ENCODE measurements at places on chromosomes 6 and 20.

DNA sequence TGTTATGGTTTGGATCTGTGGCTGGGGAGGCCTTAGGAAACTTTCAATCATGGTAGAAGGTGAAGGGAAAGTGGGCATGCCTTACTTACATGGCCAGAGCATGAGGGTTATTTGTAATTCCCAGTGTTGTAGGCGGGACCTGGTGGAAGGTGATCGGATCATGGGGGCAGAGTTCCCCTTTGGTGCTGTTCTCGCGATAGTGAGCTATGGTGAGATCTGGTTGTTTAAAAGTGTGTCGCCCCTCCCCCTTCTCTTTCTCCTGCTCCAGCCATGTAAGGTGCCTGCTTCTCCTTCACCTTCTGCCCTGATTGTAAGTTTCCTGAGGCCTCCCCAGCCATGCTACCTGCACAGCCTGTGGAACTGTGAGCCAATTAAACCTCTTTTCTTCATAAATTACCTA, 145.8 kb downstream of the TFAP2C start:
- DNase-seq: no peak

DNA sequence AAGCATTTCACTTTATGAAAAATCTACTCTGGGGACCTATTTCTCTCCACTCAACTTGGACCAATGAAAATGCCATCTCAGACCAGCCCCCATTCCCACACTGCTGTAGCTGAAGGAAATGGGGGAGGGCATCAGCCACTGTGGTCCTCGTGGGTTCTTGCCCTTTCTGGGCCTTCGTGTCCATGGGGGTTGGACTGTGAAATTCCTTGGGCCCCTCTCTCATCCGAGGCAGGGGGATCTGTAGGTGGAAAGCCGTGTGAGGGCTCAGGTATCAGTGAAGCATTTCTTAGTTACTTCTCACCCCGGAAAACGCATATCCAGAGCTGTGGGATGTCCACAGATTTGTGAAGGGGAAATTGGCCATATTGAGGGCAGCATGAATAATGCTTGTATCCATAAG, 147.9 kb downstream of the CDC5L start:
- DNase-seq: no peak

- DNase-seq: no peak
Measured at GRCh38 chr6:149006671-149007070, 259.8 kb downstream of the UST start.

GRCh38 chr6:3912361-3913076, 63.3 kb downstream of the FAM50B start:
- DNase-seq: no peak

DNA sequence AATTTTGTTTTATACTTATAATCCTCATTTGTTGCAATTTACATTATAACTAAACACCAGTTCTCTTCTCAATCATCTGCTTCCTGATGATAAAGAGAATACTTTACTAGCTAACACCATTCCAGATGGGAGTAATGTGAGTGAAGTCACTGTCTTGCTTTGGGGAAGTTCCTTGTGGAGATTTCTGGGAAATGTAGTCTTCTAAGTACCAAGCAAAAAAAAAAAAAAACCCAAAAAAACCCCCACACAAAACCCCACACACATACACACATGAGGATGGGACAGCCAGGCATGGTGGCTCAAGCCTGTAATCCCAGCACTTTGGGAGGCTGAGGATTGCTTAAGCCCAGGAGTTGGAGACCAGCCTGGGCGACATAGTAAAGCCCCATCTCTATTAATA, 2.2 kb upstream of the SNPH start:
- no peak for DNase-seq

DNA sequence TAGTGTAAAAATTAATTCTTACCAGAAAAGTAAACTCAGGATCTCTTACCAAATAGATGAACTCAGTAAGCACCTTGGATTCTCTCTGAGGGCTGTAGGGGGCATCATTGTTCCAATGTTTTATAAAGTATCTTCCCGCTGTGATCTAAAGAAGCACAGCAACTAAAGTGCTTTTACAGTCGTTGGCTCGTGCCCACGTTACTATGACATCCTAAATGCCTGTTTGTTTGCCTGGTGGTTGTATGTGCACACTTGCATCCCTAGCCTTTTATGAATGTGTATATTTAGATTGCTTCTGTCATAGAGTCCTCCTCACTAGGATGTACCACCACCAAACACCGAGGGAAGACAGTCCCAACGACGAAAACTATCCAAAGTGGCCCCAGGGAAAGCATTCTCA, 34.5 kb downstream of the SLX4IP start:
- peak; percentile 44 for DNase-seq

- DNase-seq: no peak
Measured at GRCh38 chr20:1229541-1229940, 3.7 kb downstream of the RAD21L1 start.

GRCh38 chr6:140376209-140376608, 1001.8 kb upstream of the CITED2 start:
- no peak for DNase-seq

- DNase-seq: no peak
Measured at GRCh38 chr6:43887340-43887858, 117.4 kb downstream of the VEGFA start.

DNA sequence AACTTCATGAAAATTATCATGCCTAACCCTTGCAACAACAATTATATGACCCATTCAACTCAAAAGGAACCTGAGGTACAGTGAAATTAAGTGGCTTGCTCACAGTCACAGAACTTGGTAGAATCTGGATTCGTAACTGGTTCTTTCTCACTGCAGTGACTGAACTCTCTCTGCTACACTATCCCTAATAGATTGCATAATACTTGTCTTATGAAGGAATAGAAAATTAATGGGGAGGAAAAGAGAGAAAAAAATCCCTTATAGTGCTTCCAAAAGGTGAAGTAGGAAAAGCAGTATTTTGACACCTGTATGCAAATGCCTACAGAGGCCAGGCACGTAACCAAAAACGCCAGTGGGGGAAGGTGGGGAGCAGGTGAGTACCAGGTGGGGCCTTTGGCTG, 186.6 kb downstream of the LY86 start:
- no peak for DNase-seq

GRCh38 chr6:106847116-106847515, 127.4 kb downstream of the CD24 start:
- peak; percentile 28 for DNase-seq

DNA sequence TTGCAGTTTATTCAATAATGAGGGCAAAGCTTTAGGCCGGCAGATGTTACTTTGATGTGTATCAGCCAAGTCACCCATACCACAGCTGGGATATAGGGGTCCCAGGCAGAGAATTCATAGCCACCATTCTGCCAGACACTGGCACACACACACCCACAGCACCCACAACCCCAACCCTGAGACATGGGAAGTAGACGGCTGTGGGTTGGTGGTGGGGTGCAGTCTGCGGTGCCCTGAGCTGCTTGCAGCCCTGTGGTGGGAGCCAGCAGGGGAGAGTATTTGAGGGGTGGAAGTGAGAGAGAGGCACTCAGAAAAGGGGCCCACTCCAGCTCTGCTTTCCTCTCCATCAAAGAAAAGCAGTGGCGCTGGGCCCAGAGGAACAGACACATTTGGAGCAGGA, 125.3 kb downstream of the FOXO3 start:
- DNase-seq: no peak

- no peak for DNase-seq
Measured at GRCh38 chr20:20060234-20060998, 8.1 kb downstream of the CFAP61 start.

GRCh38 chr6:117624869-117625481, 22.7 kb upstream of the GOPC start:
- no peak for DNase-seq

DNA sequence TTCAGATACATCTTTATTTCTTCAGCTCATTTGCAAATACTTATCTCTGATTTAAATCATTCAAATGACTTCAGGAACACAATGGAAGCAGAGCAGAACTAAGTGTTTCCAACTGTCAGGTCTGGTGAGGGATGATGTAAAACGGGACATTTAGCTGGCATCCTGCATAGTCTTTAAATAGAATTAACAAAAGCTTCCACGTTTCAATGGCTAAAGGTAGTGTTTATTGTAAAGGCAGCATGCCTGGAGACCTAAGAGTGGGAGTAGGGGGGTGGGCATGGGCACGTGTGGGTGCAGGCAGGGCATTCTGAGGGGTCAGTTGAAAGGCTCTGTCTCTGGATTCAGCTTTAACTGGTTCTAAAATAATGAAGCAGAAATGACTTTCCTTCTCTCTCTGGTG, 174.9 kb downstream of the PLCB1 start:
- no peak for DNase-seq

DNA sequence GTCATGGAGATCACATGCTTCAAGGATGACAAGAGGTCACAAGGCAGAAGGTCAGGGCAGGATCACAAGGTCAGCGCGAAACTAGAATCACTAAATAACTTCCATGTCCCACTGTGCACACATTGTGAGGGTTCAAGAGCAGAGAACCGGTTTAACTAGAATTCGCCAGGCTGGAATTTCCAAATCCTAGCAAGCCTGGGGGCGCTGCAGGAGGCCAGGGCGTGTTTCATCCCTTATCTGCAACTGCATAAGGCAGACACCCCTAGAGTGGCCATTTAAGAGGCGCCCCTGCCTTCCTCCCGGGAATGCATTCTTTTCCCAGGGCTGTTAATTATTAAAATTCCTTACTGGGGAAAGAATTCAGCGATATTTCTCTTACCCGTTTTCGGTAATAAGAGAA, 40.2 kb upstream of the SLC22A1 start:
- DNase-seq: no peak

- no peak for DNase-seq
Measured at GRCh38 chr6:169166896-169167580, 86.6 kb downstream of the THBS2 start.

GRCh38 chr20:36917943-36918342, 33.6 kb downstream of the SAMHD1 start:
- DNase-seq: no peak

- DNase-seq: peak; percentile 56
Measured at GRCh38 chr20:57251344-57251743, 15.1 kb downstream of the BMP7 start.

- DNase-seq: no peak
Measured at GRCh38 chr20:10180651-10181235, 37.9 kb upstream of the SNAP25 start.

GRCh38 chr20:61758564-61759200, 307.0 kb downstream of the TAF4 start:
- DNase-seq: no peak

DNA sequence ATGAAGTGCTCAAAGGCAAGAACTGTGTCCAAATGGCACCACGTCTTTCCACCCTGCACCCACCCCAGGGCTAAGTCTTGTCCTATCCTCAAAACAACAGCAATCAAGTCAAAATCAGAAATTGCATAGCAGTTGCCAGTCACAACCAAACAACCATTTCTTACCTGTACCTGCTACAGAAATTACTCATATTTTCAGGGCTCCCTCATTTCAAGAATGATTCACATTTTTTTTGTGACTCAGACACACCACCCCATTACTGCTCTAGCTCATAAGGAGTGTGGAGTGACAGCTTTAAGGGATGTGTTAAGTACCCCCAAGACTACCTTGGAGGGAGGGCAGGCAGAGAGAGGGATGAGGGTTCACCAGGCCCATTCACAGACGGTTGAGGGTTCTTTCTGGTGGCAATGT, 111.7 kb downstream of the TRERF1 start:
- no peak for DNase-seq

DNA sequence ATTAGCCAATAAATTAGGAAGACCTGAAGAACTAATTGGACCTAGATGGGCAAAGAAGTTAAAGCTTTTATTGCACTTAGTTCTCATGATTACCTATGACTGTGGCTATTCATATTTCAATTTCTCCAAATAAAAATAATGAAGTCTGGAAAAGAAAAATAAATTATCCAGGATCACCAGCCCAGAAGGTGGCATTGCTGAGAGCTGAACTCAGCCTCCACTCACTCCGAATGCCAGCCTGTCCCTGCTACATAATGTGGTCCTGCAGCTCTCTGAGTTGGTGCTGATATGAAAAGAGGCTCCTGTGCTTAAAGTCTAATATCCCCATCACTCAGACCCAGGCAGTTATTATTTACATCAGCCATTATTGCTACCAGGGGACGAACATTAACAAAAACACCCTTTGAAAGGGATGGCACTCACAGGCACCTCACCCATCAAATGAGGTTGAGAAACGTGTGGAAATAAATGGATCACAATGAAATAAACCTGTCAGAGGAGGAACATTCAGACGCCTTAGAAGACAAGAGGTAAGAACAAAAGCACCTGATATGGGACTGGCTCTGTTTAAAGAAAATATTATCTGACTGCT, 649.7 kb upstream of the CHD6 start:
- DNase-seq: no peak

GRCh38 chr20:57900226-57900905, 190.6 kb upstream of the PMEPA1 start:
- no peak for DNase-seq

- DNase-seq: no peak
Measured at GRCh38 chr20:39133201-39133600, 171.1 kb downstream of the DHX35 start.

GRCh38 chr6:114810468-114810867, 467.6 kb upstream of the HS3ST5 start:
- no peak for DNase-seq

GRCh38 chr6:130229645-130230044, 6.9 kb upstream of the SAMD3 start:
- DNase-seq: no peak

DNA sequence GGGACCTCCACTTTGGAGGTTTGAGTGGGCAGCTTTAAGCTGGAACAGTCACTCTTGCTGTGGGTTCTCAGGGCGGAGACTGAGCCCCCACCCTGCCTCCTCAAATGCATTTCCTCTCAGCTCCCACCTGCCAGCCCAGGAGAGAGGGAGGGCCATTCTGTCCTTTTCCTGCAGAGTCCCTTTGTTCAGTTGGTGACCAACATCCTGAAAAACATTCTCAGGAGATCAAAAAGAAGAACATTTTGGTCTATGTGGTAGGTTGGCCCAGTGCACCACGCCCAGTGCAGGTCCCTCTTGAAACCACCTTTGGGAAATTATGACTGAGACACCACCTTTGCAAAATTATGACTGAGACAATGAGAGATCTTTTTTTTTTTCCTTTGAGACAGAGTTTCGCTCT, 13.4 kb downstream of the SLC52A3 start:
- DNase-seq: no peak

Measured in NAMALWA (cell line).